Activated CD4-positive, alpha-beta T cell treated with anti-CD3 and anti-CD28 coated beads, Interleukin-2, amount 50 U/mL, for 48 hours (primary cell): ENCODE measurements at places on chromosomes 2 and 18.
A peak's percentile ranks its signal among the peaks of the same experiment; 100 is the strongest.

GRCh38 chr2:189659734-189660133 lies 1.5 kb upstream of the ASNSD1 start:
- no peak for DNase-seq

GRCh38 chr2:239008004-239008403 lies 160.1 kb downstream of the TWIST2 start:
- no peak for DNase-seq

DNA sequence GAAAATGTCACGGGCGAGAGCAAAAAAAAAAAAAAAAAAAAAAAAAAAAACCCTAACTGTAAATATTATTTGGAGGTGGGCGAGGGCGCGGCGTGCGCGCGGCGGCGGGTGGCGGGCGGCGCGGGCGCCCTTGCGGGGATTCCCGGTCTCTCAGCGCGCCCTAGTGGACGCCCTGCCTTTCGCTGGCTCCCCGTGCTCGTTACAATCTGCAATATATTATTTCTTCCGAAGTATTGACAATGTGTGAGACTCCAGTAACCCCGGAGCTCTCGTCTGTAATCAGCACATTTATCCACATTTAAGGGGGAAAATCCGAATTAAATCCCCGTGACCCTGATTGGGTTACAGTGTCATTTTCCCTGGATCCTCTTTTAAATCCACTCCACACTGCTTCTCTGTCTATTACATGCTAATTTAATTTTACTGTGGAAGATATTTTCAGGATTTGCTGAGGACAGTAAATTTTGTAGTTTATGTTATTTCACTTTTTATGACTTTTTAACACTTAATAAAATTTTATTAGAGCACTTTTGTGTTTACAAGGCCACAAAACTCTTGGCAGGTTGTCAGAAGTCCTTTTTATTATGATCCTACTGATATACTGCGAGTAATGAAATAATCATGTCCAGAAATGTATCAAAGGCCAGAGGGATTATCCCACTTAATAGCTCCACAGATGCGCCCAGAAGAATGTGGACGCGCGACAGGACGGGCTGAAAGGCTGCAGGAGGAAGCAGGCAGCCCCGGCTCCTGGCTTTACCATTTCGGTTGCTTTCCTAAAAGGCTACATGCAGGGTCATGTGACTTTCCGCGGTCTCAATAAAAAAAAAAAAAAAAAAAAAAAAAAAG lies 369.1 kb downstream of the MTX2 start:
- DNase-seq, result peak; percentile 71

GRCh38 chr2:415986-416610 lies 128.2 kb upstream of the ALKAL2 start:
- no peak for DNase-seq

DNA sequence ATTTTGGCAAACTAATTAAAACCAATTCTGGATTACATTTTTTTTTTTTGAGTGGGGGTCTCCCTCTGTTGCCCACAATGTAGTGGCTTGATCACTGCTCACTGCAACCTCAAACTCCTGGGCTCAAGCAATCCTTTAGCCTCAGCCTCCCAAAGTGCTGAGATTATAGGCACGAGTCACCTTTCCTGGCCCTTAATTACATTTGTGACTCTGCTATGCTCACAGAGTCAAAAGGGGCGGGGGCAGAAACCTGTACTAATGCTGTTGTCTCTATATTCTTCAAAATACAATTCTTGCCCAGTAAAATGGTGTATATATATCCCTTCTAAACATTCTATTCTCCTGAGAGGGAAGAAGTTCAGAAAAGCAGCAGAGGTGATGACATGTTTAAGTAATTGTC lies 23.2 kb downstream of the PRKD3 start:
- no peak for DNase-seq

DNA sequence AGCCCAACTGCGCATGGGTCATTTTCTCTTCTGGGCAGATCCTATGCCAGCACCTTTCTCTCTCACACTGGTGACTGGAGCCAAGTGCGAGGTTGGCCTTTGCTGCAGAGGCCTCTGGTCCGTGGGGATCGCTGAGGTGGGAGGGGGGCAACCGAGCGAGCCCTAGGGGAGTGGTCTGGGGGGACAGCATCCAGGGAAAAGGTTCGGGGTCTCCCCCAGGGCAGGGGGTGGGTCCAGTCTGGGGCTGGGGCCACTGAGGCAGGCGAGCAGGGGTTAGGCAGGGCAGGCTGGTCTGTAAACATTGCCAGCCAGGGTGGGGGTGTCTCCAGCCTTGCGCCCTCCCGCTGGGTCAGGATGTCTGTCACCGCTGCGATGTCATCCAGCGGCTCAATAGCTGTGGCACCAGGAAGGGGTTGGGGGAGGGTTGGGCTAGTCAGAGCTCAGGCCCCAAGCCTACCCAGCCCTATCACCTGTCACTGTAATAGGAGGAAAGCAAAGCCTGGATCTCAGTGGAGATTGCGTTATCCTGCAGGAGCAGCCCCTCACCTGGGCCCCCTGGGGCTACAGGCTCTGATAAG lies 4.7 kb downstream of the WDR54 start:
- DNase-seq, result no peak

GRCh38 chr2:197189426-197190099 lies 121.0 kb downstream of the ANKRD44 start:
- no peak for DNase-seq

GRCh38 chr18:47953471-47953931 lies 23.0 kb upstream of the SMAD2 start:
- DNase-seq, result no peak

DNA sequence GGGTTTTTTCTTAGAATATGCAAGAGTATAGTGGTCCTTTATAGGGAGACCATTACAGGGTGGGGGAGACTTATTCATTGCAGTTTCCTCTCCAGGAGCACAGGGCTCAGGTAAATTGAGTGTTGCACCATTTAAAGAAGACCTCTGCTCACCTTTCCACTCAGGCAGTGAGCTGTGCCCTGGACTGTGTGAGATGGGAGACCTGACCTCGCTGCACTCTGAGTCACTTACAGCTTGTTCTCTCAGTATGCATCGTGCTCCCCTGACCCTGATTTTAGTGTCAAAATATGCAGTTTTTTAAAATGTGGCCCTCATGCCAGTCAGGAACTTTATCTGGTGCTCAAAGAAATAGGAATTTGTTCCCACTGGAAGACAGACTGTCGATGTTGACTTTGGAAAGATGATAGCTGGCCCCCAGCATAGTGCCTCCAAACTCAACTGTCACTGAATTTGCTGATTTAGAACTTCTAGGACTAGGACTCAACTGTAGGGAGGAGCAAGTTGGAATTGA lies 146.7 kb upstream of the EPAS1 start:
- DNase-seq, result no peak

DNA sequence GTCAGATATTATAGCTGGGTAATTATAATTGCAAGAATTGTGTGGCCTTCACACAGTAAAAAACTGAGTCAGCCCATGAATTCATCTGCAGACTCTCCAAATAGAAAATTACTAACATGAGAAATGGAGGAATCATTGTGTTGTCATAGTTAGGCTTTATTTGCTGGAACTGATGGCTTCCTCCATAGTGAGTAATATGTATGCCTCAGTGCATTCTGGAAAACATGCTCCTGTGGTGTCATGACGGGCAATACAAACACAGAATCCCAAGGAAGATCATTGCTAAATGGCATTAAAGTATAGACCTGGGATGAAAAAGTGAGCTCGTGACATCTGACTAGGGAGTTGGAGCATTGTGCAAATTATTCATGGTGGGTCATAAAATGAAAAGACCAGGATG lies 23.6 kb upstream of the NMS start:
- no peak for DNase-seq

- no peak for DNase-seq
These were observed 313.9 kb downstream of the EXOC6B start for GRCh38 chr2:72511906-72512305.

DNA sequence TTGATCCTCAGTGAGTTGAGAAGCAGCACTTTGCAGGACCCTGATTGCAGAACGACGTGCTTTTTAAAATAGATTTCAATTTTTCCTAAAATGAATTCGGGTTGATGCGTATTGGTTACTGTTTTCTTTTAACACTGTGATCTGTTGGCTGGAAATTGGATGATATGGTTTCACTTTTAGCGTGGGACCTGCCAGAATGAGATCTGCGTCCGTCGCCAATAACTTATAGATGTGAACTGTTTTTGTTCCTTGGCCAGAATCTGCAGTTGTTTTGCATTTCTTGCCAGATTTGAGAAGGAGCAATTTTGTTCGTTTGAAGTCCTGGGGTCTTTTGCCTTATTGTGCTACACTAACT lies 703 bp downstream of the UGGT1 start:
- no peak for DNase-seq

GRCh38 chr2:231129216-231129615 lies 4.4 kb upstream of the HTR2B start:
- no peak for DNase-seq
